CD4-positive, alpha-beta T cell treated with Interleukin-12 subunit alpha and Interleukin-12 subunit beta, for 1 hour (primary cell): ENCODE measurements at places on chromosomes 1 and 21.
A peak's percentile ranks its signal among the peaks of the same experiment; 100 is the strongest.

GRCh38 chr1:198201956-198202784 lies 45.4 kb downstream of the NEK7 start:
- no peak for DNase-seq

GRCh38 chr1:247332215-247332622 lies 552 bp upstream of the ZNF496 start:
- DNase-seq = peak; percentile 45

- DNase-seq = no peak
Observed at GRCh38 chr1:109185357-109185756, 28.4 kb upstream of the SARS1 start.

DNA sequence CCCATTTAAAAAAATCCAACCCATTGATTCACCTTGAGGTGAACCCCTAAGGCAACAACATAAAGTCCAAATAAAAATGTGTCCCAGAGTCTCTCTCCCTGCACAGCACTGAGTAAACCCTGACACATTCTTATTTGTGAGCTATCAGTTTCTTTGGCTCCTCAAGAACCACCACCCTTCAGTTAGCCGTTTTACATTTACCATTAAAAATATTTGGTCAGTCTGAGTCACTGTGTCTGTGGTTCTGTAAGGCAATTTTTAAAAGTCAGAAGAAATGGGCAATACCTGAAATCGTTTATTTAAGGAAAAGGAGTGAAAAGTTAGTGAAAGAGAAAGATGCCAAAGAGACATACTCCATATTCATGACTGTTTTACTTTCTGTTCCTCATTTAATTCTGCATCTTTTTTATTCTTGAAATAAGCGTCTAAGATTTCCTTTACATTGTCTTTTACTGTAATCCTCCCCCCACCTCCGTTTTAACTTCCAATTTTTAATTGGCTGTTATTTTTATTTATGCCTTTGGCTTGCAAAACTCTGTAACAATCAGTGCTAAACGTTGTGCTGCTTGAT lies 91.7 kb upstream of the IVNS1ABP start:
- DNase-seq = no peak

- no peak for DNase-seq
Observed at GRCh38 chr1:24191860-24192259, 4.8 kb upstream of the IFNLR1 start.

- DNase-seq = no peak
Observed at GRCh38 chr21:18940791-18941190, 537.2 kb upstream of the TMPRSS15 start.

GRCh38 chr21:40136571-40136970 lies 269.3 kb downstream of the PCP4 start:
- no peak for DNase-seq

DNA sequence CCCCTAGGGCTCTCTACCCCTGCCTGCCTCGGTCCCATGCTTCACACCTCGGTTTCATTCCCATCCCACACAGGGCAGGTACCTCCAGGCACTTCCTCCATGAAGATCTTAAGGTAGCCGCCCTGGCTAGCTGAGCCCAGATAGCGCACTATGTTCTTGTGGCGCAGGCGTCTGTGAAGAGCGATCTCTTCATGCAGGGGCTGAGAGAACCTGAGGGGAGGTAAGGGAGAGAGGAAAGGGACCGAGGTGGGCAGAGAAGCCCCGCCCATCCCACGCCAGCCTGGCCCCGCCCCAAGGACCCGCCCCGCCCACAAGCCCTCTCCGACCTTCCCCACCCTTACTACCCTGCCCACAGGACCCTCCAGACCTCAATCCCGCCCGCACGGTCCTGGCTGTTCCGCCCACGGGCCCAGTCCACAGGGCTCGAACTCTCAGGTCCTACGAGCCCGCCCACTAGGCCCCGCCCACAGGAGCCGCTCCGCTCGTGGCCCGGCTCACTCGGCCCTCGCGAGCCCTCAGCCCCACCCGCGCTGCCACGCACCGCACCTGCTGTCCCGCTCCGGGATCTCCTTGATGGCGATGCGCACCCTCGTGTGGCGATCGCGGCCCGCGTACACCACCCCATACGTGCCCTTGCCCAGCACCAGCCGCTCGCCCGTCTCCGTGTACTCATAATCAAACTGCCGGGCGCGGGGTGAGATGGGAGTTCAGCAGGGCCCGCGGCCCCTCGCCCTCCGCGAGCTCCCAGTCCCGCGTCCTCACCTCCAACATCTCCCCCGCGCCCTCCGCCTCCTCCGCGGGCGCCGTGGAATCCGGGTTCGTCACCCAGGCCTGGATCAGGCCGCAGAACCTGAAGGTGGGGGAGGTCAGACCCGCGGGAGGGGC lies 6.4 kb downstream of the MAP3K6 start:
- DNase-seq = peak; percentile 66

- DNase-seq = no peak
Observed at GRCh38 chr1:178639326-178639725, 85.7 kb upstream of the RALGPS2 start.

DNA sequence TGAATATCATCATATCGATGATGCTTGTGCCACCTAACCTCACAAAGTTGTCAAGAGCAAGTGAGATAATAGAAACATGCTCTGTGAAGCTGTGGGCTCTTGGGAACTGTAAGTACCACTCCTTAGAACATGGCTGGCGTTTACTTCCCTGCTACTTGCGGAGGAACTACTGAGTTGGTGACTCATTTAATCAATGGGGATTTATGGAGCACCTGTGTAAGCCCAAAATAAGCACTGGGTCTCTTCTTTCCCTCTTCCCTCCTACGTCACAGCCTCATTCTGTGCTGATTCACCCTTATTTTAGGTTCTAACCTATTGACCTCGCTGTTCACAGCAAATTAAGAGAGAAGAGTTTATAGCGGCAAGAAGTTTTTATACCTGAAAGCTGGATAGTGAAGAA lies 52.9 kb downstream of the PRDM2 start:
- no peak for DNase-seq

DNA sequence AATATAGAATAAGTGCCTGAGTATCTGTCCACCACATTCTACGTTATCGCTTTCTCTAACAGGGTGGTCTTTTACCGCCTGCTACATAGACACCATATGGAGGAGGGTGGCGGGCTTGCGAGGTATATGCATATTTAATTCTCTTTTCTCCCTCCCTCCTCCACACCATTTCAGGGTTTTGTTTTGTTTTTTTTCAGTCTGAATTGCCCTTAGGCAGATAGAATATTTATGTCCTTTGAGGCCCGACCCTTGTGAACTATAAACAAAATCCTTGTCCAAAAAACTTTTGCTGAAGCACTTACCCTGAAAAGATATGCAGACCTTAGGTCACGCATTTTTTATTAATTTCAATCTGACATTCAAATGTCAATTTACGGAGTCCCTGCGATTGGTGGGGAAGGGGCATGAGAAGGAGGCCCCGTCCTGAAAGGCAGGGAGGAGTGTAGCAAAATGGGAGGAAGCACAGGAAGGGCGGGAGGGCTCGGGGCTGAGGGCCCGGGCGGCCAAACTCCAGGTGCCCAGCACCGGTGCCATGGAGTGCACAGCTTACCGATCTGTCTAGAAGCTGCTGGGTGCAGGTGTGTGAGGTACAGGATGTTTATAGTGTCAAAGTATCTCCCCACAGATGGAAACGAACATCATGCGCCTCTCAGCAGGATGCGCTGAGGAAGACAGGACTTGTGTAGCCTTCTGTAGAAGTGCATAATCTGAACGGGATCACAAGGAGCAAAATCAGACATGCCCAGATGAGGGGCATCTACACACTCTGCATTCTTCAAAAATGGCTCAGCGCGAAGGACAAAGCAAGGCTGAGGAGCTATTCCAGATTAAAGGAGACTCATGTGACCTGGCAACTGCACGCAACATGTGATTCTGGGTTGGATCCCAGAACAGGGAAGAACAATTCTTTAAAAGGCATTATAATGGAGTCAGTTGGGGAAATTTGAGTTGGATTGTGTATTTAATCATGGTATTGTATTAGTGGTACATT lies 68.8 kb upstream of the LYST start:
- DNase-seq = no peak

- DNase-seq = no peak
Observed at GRCh38 chr1:83857103-83857502, 141.8 kb downstream of the TTLL7 start.

DNA sequence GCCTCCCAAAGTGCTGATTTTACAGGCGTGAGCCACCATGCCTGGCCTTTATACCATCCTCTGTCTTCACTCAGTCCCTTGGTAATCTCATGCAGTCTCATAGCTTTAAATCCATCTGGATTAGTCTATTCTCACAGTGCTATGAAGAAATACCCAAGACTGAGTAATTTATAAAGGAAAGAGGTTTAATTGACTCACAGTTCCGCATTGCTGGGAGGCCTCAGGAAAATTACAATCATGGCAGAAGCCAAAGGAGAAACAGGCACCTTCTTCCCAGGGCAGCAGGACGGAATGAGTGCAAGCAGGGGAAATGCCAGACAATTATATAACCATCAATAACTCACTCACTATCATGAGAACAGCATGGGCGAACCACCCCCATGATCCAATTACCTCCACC lies 49.1 kb upstream of the CPLANE2 start:
- DNase-seq = no peak

DNA sequence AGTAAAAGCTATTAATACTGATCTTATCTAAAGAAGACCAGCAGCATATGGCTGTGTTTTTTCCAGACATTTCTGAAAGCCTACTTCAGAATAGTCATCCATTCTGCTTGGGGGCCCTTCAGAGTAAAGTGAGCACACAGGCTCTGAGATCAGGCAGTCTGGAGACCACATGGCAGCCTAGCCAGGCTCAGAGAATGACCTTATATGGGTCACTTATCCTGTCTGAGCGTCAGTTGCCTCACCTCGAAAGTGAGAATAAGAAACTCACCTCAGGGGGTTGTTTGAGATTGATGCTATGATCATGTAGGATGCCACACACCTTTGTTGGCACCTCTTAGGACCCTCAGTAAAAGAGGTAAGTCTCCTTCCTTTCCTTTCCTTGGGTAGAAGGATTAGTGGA lies 270.4 kb downstream of the GRIK1 start:
- DNase-seq = no peak

DNA sequence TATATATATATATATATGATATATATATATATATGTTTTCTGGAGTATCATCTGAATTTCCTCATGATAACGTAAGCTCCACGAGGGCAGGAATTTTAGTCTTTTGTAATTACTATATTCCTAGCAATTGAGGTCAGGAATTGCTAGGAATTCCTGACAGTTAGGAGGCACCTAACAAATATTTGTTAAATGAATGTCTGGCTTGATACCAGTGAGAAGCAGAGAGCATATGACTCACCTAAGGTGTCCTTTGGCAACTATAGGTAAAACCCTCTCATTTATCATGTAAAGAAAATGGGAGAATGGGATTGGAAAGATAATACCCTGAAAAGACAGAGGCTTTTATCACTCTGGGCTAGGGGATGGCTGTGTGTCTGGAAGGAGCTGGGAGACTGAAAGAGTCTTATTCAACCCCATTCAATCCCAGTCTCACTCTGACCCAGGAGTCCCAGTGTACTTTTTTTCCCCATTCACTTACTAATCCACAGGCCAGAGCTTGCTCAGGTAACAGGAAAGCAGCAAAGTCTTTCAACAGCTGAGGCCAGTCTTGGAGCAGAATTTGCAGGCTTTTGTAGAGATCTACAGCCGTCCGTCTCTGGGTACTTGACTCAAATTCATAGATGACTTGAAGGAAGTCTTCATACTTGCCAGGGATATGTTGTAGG lies 71.2 kb downstream of the DAP3 start:
- DNase-seq = no peak

DNA sequence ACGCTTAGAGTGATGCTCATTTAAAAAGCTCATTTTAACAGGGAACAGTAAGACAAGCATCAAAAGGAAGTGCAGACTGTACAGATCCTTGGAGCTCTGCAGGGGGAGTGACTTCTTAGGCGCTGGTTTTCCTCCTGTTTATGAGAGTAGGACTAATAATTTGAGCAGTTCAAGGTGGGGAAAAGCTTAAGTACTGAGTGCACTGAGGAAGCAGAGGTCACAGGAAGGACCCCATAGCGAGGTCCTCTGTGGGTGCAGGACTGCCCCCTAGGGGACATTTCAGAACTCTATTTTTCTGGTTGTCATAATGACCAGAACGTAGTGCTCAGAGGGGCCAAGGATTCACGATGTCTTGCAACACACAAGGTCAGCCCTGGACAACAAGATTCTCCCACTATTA lies 112.1 kb downstream of the HLCS start:
- peak; percentile 9 for DNase-seq

- no peak for DNase-seq
Observed at GRCh38 chr21:33395891-33396331, 7.3 kb upstream of the IFNGR2 start.

GRCh38 chr21:43758111-43758641 lies 17.9 kb downstream of the CSTB start:
- DNase-seq = no peak

DNA sequence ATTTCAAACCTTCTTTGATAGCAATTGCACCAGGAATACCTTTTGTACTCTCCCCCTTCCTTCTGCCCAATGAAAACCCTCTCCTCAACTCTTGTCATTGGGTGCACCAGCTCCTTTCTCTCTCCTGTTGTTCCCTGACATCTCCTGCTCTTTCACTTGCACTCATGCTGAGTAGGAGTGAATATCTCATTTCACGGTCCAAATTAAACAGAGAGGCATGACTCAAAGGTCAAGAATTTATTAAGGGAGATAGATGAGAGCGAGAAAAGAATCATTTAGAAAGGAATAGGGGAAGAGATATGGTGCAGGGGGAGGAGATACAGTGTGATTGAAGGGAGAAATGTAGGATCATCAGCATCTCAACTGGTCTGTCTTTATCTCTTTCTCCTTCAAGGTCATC lies 22.1 kb downstream of the AIM2 start:
- no peak for DNase-seq

GRCh38 chr1:2460996-2461751 lies 14.9 kb upstream of the PLCH2 start:
- no peak for DNase-seq

GRCh38 chr1:208809876-208810275 lies 565.7 kb upstream of the PLXNA2 start:
- DNase-seq = no peak

DNA sequence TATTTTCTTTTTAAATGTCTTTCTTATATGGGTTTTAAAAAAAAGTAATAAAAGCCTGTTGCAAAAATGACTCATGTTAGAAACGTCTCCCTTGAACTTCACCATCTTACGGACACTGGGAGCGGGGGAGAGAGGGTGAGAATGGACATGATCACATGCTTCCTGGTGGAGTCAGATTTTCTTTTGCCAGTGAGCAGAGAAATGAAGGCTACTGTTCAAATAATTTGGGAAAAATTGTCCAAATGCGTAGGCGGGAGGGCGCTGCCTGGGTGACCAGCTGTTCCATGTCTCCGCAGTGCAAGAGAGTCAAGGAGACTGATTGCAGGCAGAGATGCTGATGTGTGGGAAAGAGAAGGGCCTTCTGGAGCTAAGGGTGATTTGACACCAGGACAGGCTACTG lies 23.1 kb downstream of the EIF2D start:
- DNase-seq = no peak

GRCh38 chr1:98277118-98277517 lies 356.3 kb upstream of the DPYD start:
- DNase-seq = no peak

DNA sequence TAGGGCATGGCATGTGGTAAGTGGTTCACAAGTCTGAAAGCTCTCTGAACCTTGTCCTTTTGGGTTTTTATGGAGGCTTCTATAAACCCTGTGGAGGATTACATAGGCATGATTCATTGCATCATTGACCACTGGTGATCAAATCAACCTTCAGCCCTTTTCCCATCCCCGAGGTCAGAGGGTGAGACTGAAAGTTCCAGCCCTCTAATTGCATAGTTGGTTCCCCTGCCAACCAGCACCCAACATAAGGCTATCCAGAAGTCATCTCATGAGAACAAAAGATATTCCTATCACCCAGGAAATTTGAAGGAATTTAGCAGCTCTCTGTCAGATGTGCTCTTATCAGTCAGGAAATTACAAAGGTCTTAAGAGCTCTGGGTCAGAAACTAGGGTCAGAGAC lies 89.5 kb upstream of the ARTN start:
- DNase-seq = no peak

- no peak for DNase-seq
Observed at GRCh38 chr21:28240586-28240985, 752.1 kb downstream of the LTN1 start.
